ENCODE measurements at places on chromosomes 16 and 17. TPM values are rescaled to one million over a fixed set of nuclear protein-coding genes. Genes with fewer than 3 reads are reported as not detected.
A peak's percentile ranks its signal among the peaks of the same experiment; 100 is the strongest.

DNA sequence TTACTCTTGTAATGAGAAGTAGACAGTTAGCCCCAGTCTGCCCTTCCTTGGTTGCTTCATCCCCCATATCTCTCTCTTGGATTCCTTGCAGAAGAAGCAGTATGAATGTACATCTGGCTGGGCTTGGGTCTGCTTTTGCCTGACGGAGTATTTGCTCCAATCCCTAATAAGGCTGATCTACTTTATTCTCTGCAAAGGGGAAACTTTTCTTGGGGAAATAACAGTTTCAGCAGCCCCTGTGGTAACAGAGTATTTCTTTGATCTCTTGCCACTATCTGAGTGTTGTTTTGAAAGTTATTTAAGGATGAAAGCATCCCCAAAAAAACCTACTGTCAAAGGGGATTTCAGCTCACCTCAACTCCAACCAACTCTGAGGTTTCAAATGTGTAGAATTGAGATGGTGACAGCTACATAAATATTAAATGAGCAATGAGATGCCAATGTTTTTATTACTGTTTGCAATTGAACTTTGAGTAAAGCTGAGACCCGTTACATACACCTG is 168.9 kb upstream of the NOG start:
- no peak for DNase-seq

The ABI3 gene
- not detected for total RNA-seq

- DNase-seq: no peak
These were observed 1.9 kb downstream of the CARD14 start for GRCh38 chr17:80171681-80172080.

- no peak for DNase-seq
These were observed 41.5 kb downstream of the NT5M start for GRCh38 chr17:17344507-17345293.

- no peak for DNase-seq
These were observed 40.7 kb downstream of the BRIP1 start for GRCh38 chr17:61822326-61823285.

The MT1H gene
- not detected for total RNA-seq

The NPIPA2 gene
- 0.51 TPM for total RNA-seq

DNA sequence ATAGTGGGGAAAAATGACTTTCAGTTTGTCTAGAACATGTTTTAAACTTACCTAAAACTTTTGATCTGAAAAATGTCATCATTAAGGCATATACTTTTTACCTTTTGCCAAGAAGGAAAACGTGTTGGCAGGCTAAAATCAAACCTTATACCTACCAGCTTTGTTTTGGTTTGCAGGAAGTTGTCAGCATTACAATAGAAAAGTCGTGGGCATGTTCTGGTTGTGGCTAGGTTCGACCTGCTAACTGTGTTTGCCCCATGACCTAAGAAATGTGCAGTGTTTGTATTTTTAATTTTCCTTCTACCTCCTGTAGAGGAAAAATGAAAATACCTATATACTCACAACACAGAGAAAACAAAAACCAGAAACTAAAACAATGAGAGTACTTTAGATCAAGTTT is 13.0 kb downstream of the SKAP1 start:
- DNase-seq: no peak

- peak; percentile 59 for DNase-seq
These were observed 84.4 kb downstream of the VMP1 start for GRCh38 chr17:59791603-59792457.

GRCh38 chr17:40553694-40554534 is 11.4 kb downstream of the CCR7 start:
- DNase-seq: peak; percentile 87

- no peak for DNase-seq
These were observed 18.2 kb downstream of the HEATR6 start for GRCh38 chr17:60060474-60060873.

- peak; percentile 54 for DNase-seq
These were observed at the start of gene TMEM95 for GRCh38 chr17:7355053-7355452. Gene TMEM95, plus strand, starts transcription at chr17:7355156. Its CDS starts 49 bp downstream, at chr17:7355205.

DNA sequence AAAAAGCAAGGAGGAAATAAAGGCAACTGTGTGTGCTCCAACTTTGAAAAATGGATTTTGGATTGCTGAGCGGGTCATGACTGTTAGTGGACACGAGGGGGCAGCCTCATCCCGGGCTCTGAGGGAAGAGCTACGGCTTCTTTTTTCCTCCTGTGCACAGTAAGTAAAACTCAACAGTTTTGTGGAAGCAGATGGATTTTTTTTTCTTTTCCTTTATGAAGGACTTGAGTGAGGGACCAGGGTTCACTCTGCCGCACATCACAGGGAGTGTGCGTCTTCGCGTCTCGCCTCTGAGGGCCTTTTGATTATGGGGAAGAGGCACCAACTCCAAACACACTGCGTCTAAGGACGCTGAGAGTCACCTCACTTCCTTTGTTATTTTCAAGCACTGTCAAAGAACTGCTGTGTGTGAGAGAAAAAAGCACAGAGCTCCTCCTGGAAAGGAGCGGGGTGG is 80.3 kb upstream of the GOT2 start:
- peak; percentile 68 for DNase-seq

DNA sequence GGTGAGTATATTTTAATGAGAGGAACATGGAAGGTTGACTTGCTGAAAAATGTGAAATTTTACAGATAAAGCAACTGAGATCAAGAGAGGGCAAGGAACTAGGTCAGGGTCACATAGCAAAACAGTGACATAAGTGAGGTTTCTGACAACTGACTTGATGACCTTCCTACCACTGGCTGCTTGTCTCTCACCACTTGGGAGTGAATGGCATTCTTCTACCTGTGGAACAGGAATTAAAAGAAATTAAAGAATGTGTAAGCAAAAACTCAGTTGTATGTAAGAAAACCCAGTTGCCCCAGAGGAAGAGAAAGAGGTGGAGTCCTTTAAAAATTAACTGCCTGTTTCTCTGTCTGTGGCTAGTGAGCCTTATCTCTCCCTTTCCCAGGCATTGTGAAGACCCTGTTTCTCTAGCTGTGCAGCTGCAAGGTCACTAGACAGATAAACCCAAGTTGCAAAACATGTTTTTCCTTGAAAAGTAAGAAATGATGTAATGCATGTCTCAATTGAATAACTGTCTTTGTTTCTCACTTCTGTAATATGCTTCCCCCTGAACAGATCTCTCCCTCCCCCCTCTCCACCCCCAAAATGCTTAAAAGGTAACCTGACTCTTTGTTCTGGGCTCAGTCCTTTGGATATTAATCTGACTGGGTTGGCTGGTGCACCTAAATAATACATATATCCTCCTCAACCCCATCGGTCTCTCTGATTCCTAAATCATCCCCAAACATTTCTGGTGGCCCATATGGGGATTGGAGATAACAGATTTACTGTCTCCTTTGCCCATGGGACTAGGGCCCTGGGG is 23.4 kb downstream of the ACSM1 start:
- no peak for DNase-seq

DNA sequence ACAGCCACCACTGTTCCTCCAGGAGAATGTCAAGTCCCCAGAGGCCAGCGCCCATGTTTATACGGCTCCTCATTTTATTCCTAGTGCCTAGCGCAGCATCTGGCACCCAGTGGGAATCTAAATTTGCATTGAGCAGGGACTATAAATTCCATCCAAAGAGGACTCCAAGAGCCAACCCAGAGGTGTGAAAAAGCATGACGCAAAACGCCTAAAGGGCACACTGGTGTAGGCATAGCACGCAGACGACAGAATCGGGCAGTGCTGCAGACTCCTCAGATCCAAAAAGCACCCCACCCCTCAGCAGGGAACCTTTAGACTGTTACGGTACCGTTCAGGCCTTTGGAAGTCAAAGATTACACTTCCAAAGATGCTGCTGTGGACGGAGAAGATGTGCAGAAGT is 19.5 kb downstream of the TEKT5 start:
- DNase-seq: no peak

The TXNL4B gene
- total RNA-seq: 6.6 TPM

DNA sequence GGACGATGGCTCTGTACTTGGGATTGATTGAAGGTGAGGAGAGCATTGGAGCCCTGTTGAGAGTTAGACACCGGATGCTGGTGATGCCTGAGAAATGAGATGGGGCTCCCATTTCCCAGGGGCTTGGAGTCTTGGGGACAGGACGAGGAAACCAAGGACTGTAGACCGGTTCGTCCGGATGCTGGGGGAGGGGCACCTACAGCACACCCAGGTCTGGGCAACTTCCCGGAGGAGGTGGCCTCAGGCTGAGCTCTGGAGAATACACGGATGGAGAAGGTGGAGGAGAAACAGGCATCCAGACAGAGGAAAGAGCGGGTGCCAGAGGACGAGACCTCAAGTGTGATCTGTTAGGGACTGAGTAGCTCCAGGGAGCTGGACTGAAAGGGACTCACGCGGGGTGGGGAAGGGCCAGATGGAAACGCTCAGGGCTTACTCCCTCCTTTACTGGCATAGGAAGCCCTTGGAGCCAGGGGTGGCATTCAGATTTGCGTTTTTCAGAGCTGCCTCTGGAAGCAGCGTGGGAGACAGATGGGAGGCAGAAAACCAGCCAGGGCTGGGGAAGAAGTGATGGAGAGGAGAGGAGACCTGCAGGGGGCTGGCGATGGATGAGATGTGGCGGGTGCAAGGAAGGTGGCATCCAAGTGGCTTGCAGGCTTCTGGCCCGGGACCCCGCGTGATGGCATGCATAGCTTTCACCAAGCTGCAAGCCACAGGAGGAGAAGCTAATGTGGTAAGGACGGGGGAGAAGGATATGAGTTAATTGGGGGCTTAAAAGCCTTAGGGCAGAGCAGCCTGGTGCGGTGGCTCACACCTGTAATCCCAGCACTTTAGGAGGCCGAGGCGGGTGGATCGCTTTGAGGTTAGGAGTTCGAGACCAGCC is 8.3 kb downstream of the C1QTNF1 start:
- no peak for DNase-seq

DNA sequence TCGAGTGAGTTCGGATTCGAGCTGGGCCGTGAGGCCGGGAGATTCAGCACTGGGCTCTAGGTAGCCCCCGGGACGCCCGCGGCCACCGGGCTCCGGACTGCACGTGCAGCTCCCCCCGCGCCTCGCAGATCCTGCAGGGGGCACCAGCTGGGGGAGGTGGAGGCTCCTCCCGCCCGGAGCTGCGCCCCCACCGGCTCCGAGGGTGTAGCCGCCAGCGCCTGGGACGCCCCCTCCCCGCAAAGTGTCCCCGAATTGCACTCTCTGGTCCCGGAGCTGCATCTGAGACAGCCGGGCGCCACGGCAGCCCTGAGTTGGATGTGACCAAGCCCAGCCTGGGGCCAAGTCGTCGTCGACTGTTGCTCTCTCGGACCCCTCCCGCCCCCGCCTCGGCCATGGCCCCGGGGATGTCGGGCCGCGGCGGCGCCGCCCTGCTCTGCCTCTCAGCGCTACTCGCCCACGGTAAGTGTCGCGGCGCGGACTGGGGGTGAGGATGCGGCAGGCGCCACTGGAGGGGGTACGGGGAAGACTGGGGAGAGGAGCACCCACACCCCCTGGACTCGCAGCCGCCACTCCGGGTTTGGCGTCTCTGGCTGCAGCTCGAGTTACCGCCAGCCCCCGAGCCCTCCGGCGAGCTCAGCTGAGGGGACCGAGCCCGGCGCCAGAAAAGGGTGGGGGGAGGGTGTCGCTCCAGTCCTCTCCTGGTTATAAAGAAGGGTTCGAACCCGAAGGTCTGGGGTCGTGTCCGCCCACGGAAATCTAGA is 1.5 kb downstream of the TMEM132E start:
- DNase-seq: peak; percentile 25

The GAS2L2 gene
- not detected for total RNA-seq

GRCh38 chr17:4317610-4318009 is 48.9 kb downstream of the UBE2G1 start:
- no peak for DNase-seq

DNA sequence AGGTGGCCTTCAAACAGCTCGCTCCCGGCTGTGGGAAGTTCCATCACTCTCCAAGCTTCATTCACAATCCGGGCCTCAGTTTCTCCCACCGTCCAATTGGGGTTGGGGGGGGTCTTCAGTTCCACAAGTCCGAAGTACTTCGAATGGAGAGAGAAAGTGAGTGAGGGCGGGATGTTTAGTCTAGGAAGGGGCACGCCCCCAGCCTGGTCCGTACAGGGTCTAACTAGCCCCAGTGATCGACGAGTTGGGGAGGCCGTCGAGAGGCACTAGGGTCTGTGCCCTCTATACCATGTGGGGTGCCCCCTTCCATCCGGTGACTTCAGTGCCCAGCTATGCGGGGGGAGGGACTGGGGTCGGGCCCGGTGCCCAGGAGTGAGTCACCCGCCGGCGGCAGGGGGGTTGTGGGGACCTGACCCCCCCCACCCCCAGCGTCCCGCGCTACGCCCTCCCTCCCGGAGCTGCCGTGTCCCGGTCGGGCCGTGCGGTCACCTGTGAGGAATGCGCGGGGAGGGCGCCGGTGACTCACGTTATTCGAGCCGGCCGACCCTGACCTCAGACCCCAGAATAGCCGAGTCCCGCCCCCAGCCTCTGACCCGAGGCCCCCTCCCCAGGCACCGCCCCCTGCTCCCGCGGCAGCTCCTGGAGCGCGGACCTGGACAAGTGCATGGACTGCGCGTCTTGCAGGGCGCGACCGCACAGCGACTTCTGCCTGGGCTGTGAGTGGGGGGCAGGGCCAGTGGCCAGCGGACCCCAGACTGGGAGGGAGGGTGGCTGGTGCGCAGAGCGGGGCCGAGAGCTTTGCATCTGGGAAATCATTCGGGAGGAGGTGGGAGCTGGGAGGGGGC is 658 bp downstream of the TNFRSF12A start:
- peak; percentile 89 for DNase-seq

The USP32 gene
- 30.1 TPM for total RNA-seq

The KRTAP3-2 gene
- not detected for total RNA-seq

- DNase-seq: no peak
These were observed 953.5 kb downstream of the CDH11 start for GRCh38 chr16:64168371-64168770.

- DNase-seq: no peak
These were observed 55.2 kb upstream of the MGAT5B start for GRCh38 chr17:76812968-76813367.

- peak; percentile 0 for DNase-seq
These were observed 82.6 kb upstream of the CNTNAP4 start for GRCh38 chr16:76194616-76195015.

GRCh38 chr16:87125206-87126155 is 191.7 kb downstream of the C16orf95 start:
- no peak for DNase-seq

- no peak for DNase-seq
These were observed 103.4 kb downstream of the IRF8 start for GRCh38 chr16:86002178-86002900.

- DNase-seq: no peak
These were observed 112.5 kb downstream of the SOCS1 start for GRCh38 chr16:11143372-11144035.

GRCh38 chr17:64441772-64442540 is 7.0 kb upstream of the MILR1 start:
- DNase-seq: peak; percentile 15

GRCh38 chr17:64262198-64262999 is 661 bp downstream of the TEX2 start:
- DNase-seq: peak; percentile 66

The KCNJ18 gene
- total RNA-seq: not detected

- no peak for DNase-seq
These were observed 8.3 kb upstream of the SBK1 start for GRCh38 chr16:28283798-28284577.
